ENCODE measurements at places on chromosomes 16 and 17.
A peak's percentile ranks its signal among the peaks of the same experiment; 100 is the strongest.

GRCh38 chr16:11706180-11706742, 36.4 kb downstream of the TXNDC11 start:
- DNase-seq, result no peak

GRCh38 chr17:75091855-75092327, 4.1 kb downstream of the SLC16A5 start:
- DNase-seq, result no peak

GRCh38 chr16:27458258-27458657, 56.3 kb downstream of the IL21R start:
- DNase-seq, result peak; percentile 40

GRCh38 chr17:50956750-50957523, 90.8 kb upstream of the TOB1 start:
- DNase-seq, result peak; percentile 38

DNA sequence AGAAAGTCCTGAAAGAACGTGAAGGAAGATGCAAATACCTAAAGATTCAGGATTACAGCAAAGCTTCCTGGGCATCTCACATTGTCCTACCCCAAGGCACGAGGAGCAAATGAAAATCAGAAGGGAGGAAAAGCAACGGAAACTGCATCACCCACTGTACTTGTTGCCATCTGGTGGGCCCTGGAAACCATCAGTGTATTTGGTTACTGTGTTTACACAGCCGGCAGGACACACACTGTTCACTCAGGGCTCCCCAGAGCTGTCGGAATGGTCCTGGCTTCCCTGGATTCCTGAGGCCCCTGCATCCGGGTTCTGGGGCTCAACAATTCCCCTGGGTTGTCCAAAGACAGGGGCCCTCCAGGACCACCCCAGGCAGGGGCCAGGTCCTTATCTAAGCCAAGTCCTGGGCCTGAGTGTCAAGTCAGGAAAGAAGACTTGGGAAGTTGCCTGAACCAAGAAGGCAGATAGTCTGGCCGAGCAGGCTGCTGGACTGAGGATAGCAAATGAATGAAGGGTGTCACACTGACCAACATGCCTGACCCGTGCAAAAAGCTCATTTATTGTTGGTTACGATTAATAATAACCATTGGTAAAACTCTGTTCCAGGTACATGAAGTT, 52.8 kb downstream of the SOX9 start:
- DNase-seq, result no peak

GRCh38 chr16:14491861-14492529, 138.1 kb downstream of the PARN start:
- DNase-seq, result no peak

DNA sequence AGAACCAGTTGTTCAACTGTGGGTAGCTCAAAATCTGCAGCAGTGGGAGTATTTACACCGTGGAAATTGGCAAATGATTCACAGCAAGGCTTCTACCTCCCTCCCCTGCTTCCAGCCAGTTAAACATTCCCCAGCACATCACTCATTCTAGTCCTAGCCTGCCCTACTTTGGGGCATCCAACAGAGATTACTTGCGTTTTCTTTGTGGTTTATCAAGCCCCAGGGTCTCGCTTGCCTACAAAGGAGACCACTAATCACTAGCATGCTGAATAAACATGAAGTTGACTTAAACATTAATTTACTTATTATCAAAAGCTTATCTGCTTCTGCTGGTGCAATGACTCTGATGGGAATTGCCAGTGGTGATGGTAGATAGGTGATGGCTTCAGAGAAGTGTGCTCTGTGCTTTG, 94.5 kb downstream of the MARF1 start:
- no peak for DNase-seq

- DNase-seq, result peak; percentile 26
Observed at GRCh38 chr17:13002761-13003453, 14.9 kb downstream of the ELAC2 start.

DNA sequence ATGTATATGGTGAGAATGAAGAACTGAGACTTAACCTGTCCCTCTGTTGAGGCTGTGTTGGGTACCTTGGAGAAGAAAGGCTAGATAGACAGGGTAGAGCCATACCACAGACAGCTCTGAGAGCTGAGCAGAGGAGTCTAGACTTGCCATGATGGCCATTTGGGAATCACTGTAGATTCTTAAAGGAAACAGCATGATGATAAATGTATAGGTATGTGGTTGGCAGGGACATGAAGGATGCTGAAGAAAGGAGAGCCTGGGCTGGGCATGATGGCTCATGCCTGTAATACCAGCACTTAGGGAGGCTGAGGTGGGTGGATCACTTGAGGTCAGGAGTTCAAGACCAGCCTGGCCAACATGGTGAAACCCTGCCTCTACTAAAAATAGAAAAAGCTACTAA, 114.4 kb upstream of the HAS3 start:
- DNase-seq, result no peak

DNA sequence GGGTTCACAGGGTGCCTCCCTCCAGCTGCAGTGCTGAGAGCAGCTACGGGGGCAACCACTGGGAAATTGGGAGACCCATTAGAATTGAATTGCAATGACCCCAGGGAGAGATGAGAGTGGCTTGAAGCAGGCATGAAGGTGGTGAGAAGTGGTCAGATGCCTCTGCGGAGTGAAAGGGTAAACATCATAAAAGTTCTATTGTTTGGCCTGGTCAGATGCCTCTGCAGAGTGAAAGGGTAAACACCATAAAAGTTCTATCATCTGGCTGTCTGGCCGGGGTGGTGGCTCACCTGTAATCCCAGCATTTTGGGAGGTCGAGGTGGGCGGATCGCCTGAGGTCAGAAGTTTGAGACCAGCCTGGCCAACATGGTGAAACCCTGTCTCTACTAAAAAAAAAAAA, 53.5 kb downstream of the TNFRSF13B start:
- DNase-seq, result no peak

DNA sequence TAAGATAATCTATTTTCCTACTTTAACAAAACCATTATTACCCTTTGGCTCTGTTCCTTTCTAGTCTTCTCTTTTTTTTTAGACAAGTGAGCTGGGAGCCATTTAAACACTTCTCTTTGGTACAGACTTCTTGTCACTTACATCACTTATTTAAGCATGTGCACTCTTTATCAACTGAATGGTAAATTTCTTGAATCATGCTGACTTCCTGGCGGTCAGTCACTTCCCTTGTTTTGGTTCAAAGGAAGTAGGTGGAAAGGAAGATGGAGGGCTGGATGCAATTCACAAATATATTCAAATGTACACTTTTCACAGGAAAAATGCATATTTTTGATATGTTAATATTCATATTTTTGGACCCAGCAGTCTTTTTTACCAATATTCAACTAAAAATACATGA, 97.1 kb downstream of the ITFG1 start:
- DNase-seq, result no peak

- peak; percentile 82 for DNase-seq
Observed at GRCh38 chr16:3625911-3626732, 14.7 kb upstream of the SLX4 start.

DNA sequence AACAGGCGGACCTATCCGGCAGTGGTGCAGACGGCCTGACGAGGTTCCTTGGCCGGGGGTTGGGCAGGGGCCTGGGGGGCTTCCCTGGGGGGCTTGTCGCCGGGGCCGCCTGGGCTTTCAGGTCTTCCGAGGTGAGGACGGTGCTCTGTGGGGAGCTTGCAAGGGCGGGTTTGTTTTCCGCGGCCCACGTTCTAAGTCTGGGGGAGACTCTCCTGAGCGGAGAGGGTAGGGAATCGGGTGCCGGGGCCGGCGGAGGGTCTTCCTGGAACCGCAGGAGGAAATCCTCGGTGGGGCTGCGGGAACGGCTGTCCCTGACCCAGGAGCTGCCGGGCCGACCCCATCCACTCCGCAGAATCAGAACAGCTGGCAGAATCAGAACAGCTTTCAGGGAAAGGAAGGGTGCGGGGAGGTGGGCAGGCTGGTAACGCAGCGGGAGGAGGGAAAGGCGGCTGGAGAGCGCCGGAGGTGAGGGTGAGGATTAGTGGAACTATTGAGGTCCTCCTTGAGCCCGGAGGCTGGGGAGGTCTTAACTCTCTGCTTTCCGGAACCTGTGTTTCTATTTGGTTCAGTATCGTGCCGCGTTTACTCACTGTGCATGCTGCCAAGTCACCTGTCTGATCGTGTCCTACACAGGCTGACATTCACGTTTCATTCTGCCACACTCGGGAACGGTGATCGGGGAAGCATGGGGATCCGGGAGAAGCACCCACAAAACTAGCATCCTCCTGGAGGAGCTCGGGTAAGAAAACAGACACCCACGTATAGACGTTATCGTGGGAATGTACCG, 28.9 kb downstream of the CPSF4L start:
- no peak for DNase-seq

- peak; percentile 82 for DNase-seq
Observed at GRCh38 chr17:30831663-30832437, at the start of gene ATAD5. TSS of gene ATAD5 (plus strand) at chr17:30831966. CDS start at chr17:30832348, 382 bp downstream.

GRCh38 chr16:53565296-53565863, 62.4 kb upstream of the AKTIP start:
- DNase-seq, result no peak

GRCh38 chr16:67245674-67246080, 1.6 kb downstream of the FHOD1 start:
- DNase-seq, result no peak

- DNase-seq, result no peak
Observed at GRCh38 chr17:67500261-67500660, 123.2 kb downstream of the PITPNC1 start.

DNA sequence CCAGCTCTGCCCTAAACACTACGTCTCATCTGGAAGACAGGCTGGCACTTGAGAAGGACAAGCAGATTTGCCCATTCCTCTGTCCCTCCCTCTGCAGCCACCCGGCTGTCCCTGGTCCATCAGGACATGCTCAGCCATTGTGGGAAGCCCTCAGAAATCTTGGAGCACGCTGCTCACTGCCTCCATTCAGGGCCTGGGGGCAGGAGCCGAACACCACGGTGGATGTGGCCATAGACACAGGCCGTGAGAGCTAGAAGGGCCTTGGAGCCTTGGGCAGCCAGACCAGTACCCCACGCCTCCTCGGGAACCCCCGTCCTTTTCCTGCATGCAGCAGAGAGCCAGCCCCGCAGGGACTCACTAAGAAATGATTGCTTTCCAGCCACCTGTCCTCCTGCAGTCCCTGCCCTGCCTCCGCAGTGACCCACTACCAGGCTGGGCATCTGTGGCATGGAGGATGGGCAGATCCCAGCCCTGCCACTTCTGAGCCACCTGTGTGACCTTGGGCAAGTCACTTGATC, 3.4 kb downstream of the DOC2A start:
- no peak for DNase-seq

GRCh38 chr16:4060009-4060408, 56.2 kb downstream of the ADCY9 start:
- no peak for DNase-seq

- DNase-seq, result no peak
Observed at GRCh38 chr17:1978396-1978949, 46.7 kb downstream of the RTN4RL1 start.

DNA sequence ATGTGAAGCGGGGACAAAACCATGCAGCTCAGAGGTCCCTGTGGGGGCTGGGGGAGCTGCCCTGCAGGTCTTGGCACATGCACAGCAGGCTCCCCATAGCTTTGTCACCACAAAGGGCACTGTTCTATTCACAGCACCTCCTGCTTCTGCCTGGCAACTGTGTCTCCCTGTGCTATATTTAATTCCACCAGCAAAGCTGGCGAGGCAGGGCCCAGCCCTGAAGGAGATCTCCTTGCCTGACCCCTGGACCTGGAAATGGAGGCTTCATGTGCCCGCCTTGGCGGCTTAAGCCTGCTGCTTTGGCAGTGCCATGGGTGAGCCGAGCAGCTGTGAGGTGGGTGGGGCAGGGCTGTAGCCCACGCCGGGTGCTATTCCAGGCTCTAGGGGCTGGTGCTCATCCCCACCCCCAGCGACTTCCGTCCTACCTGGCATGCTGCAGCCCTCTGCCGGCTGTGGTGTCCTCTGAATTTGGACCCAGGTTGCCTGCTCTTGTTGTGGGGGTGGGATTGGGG, 6.8 kb downstream of the LDHD start:
- peak; percentile 54 for DNase-seq

DNA sequence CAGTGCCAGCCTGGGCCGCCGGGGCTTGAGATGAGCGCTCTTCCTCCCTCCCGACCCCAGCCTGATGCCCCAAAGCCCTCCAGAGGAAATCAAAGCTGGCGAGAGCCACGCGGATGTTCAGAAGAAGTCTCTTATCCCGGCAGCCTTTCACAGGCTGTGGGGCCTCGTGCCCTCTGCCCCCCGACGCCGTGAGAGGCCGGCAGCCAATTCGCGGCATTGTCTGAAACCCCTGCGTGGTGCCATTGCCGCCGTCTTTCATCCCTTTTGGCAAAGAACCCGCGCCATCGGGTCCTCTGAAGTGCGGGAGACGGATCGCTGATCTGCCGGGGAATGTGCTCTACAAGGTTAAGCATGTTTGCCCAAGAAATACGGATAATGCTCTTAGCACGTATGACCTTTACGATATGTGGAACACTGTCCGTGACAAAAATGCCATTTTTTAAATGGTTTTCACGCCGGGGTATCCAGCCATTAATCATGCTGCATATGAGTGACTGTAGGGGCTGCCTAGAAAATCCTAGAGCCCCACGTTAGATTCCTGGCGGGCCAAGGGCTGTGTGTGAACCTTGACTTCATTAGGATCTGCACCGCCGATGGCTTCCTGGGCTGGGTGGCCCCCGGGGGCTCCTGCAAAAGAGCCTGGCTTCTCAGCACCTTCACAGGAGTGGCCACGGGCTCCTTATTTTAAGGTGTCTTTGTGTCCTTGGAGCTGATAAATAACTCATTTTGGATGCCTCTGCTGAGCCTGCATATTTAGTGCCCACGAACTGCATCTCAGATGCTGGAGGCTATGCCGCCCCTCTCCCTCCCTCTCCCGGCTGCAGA, 165.1 kb upstream of the TNRC6C start:
- DNase-seq, result no peak

- DNase-seq, result peak; percentile 37
Observed at GRCh38 chr16:4847774-4848587, 700 bp downstream of the UBN1 start.

DNA sequence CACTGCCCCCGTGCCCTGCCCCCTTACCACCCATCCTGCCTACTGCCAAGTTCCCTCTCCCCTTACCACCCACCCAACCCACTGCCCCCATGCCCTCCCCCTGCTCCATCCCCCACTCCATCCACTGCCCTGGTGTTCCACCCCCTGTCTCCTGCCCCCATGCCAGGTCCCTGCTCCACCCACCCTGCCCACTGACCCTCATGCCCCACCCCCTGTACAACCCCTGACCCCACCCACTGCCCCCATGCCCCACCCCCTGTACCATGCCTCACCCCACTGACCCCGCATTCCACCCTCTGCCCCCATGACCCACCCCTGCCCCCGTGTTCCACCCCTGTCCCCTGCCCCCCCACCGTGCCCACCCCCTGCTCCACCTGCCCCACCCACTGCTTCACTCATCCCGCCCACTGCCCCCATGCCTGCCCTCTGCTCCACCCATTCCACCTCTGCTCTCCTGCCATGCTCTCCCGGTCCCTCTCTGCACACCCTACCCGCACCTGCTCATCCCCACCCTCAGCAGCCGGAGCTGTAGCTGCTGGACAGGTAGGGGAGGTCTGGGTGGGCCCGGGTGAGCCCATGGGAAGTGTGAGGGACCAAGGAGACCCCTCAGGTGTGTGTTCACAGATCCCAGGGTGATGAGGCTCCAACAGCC, 7.4 kb upstream of the FN3KRP start:
- no peak for DNase-seq

DNA sequence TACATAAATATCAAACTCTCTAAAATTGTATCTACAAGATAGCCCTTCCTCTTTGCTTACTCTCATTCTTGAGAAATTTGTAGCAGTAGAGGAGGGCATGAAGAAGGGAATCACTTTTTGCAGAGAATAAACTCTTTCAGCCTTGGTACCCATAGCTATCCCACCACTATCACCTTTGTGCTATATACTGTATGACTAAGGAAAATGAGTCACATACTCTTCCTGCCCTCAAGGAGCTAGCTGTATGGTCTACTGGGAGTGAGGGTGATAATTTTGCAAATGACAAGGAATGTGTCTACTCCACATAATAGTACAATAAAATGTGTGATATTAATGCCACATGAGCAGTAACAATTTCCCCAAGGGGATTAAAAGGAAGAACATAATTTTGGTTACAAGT, 184.6 kb upstream of the WSB1 start:
- DNase-seq, result no peak
